ENCODE measurements at places on chromosomes 11 and 22.

DNA sequence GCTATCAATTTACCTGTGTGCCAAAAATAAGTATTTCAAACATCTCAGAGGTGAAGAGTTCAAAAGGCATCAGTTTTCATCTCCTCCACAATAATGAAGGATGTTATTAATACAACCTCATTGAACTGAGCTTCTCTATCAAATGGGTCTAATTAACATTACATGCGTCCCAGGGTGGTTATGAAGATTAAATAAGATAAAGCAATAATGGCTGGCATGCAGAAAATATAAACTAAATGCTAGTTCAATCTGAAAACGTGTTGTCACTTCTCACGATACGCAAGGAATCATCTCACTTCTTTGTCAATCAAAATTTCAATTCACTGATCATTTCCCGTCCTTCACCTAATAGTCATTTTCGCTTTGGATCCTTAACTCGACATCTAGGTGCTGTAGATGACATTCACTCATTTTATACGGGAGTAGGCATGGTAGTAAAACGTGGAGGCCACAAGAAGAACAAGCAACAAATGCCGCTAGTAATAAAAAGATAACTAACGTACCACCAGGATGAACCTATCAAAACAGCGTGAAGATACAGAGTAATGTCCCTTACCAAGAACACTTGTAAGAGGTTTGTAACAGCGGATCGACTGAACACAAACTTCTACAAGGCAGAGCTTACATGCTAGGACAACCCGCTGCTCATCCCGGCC, 918 bp downstream of the CHORDC1 start:
- DNase-seq: no peak

- DNase-seq: no peak
These were observed 15.9 kb upstream of the MUC6 start for GRCh38 chr11:1052133-1053011.

DNA sequence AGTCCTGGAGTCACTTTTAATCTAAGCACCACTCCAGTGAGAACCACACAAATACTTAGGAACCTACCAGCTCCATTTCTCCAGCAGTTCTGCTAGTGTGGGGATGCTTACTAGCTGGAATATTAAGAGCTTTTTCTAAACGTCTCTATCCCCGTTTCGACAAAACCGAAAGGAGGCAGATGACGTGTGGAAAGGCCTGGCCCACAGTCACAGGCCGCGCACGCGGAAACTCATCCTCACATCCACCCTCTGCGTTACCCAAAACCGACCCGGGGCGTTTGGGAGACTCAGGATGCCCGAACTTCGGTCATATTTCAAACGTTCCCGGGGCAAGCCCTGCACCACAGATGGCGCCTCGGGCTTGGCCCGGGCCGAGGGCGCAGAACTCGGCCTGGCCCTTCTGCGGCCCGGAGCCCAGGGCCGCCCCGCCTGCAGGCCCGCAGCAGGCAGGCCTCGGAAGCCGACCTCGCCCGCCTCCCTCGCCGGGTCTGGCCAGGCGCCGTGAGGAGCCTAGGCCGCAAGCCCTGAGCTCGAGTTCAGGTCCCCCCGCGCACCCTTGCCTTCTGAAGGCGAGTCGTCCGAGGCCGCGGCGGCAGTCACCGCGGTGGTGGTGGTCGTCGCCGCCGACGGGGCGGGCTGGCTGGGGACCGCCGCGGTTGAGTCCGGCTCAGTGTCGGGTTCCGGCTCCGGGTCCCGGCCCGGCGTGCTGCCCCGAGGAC, 473 bp downstream of the FNBP4 start:
- DNase-seq: peak; percentile 33

- DNase-seq: no peak
These were observed 5.1 kb downstream of the SHISAL1 start for GRCh38 chr22:44307509-44308169.

DNA sequence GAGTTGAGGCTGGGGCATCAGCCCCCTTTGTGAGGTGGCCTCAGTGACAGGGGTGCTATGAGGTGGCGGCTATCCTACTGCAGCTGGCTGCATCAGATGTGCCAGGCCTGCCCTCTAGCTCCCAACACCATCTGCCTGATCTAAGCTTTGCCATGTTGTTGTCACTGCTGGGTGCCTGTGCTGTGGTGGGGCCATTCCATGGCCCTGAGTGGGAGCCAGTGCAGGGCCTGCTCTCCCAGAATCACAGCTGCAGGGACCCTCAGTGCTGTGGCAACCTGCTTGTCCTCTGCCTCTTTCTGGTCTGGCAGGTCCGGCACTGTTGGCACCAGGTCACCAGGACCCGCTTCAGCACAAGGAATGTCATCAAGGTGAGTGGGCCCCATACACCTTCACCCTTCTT, 1.8 kb upstream of the SNU13 start:
- no peak for DNase-seq

DNA sequence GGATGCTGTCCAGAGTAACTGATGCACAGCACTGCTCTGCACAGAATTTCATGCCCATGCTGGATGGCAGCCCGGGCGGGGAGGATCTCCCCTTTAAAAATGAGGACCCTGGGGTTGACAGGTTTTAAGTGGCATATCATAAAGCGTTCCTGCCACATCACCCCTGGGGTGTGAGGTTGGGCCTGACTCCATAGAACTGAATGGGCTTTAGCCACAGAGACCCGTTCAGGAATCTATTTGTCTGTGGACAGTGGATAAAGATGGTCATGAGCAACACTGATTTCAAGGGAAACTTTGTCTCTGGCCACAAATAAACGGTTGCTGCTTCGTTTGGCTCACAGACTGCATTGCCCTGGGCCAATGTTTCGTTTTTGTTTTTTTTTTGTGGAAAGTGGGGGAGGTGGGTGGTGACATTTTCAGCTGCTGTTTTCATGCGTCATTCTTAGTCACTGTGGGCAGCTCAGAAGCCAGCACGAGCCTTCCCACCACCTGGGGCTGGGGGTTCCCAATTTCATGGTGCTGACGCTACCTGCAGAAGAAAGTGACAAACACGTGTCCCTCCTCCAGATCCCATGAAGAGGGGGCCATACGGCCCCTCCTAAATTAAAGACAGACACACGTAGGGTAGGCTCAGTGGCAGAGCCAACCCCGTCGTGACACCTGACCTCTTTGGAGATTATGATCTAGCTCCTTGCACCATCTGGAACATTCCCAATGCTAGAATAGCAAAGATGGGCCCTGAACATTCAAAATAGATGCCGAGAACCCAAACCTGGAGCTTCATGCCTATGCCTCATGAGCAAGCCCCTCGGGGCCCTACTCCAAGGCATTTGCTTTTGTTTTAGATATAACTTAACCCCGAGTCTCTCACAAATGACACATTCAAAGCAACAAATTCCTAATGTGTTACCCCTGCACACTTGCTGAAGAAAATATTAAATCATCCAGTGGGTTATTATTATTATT, 54.8 kb upstream of the PHF21B start:
- DNase-seq: no peak

DNA sequence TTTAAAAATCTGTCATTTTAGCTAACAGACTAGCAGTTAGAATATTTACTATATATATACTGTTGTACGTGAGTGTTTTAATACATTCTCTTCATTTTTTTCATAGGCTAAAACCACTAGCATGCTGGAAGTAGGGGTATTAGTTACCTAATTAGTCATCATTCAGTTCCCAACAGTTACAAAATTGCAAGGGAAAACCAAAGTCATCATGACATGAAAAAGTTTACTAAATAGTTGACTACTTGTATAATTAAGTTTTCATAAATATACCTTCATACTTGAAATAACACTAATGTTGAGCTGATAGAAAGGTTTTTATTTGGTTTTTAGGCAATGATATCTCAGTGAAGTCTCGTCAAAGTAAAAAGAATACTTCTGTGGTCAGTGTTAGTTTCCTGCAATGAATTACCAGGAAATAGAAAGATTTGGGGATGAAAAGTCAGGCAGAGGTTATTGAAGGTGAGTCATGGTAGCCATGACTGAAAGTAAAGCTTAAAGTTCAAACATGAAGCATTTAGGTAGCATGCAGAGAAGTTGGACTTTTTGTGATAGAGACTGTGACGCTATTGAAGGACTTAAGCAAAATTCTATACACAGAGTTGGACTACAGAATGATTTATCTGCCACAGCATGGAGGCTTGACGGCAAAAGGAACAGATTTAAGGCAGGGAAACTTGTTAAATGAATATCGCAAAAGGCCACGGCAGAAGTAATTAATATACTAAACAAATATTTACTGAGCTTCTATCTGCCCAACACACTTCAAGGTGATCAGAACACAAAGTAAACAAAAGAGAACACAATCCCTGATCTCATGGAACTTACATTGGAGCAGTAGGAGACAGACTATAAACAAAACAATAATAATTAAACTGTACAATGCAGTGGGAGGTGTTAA, 828.1 kb upstream of the FAT3 start:
- no peak for DNase-seq

GRCh38 chr11:45538363-45538762, 127.1 kb downstream of the CHST1 start:
- no peak for DNase-seq

GRCh38 chr11:48096588-48097525, 116.5 kb downstream of the PTPRJ start:
- DNase-seq: no peak

- no peak for DNase-seq
These were observed 77.6 kb downstream of the BMAL1 start for GRCh38 chr11:13355191-13355590.

- DNase-seq: no peak
These were observed 29.0 kb downstream of the MYH9 start for GRCh38 chr22:36358533-36359469.

- peak; percentile 13 for DNase-seq
These were observed 4.0 kb downstream of the APOL4 start for GRCh38 chr22:36197514-36198146.

DNA sequence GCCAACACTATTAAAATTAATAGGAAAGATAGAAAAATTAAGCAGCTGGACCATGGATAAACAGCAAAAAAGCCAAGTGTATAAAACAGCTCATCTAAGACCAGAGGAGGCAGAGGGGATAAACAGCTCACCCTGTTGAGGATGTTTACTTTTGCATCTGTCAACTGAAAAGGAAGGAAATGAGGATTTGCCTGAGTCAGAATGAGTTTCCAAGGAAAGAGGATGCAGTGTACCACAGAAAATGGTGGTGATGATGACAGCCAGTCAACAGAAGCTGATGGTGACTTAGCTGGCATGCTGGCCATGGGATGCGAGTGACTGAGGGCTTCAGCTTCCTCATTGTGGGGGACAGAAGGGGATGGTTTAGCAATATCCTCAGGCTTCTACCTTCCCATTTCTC, 183.5 kb downstream of the KIRREL3 start:
- DNase-seq: no peak

GRCh38 chr22:20095521-20095920, 15.5 kb downstream of the DGCR8 start:
- DNase-seq: no peak

DNA sequence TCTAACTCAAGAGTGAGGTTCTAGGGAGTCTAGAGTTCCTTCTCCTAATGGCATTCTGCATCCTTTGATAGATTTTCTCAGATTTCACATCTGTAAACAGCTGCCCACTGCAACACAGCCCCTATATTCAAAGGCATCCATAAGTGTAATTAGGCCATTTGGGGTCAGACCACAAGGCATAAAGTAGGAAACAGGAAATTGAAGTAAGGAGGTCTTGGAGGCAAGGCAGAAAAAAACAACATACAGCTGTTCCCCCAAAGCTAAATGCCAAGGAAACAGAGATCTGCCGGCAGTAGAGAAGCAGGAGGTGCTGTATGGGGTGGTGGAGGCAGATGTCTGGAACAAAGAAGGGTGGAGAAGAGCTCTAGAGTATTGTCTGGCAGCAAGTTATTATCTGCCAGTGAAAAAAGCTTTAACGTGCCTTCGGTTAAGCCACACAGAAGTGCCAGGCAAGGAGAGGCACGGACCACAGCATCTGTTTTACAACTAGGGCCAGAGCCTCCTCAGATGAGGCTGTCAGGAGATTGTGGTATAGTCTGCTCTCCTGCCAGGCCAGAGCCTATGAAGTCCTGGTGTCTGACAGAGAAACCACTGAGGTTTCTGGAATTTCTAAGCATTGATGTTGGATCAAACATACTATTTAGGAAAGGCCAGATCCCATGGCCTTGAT, 100.2 kb upstream of the CHRM4 start:
- DNase-seq: no peak

- DNase-seq: no peak
These were observed 69.2 kb downstream of the DGCR2 start for GRCh38 chr22:19052941-19053541.

DNA sequence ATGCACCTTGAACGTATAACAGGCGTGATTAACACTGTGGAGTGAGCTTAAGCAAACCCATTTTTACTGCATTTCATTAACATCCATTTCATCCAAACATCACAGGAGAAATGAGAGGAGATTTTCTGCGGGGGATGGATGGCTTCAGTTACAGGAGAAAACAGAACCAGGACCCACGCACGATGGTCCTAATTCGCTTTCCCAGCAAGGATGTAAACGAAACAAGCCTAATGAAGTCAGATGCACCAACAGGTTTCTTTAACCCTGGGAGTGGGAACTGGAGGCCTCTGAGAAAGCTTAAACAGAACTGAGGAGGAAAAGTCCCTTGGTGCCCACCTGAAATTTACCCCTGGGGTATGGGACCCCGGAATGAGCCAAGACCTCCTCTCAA, 2.7 kb downstream of the CADM1 start:
- no peak for DNase-seq

DNA sequence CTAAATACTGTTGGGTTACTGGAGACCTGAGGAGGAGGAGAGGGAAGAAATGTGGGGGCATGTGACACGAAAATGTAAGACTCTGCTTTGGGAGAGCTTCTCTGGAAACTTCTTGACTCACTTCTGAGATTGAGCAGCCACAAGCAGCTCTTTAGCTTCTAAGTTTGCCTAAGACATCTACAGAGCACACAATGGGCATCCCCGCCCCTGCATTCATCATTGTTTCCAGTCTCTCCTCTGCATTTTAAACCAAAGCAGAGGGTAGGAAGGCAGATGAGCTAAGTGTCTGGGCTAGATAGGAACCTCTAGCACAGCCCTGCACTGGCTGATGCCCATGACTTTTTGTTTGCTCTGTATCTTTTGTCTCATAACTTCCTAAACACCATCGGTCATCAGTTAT, 2.1 kb upstream of the OR52D1 start:
- no peak for DNase-seq

All from endothelial cell (in vitro differentiated cells).